Left colon (tissue), 2 donors: ENCODE measurements at places on chromosomes 3 and 15.
A peak's percentile ranks its signal among the peaks of the same experiment; 100 is the strongest.

- peak; percentile 29 for DNase-seq
Observed at GRCh38 chr15:32718821-32719716, 1.3 kb downstream of the GREM1 start.

GRCh38 chr15:89912674-89913396 lies at the start of gene ARPIN:
Gene ARPIN, minus strand, starts transcription at chr15:89912952. Its CDS starts 117 bp downstream, at chr15:89912835.
- DNase-seq: peak; percentile 76

DNA sequence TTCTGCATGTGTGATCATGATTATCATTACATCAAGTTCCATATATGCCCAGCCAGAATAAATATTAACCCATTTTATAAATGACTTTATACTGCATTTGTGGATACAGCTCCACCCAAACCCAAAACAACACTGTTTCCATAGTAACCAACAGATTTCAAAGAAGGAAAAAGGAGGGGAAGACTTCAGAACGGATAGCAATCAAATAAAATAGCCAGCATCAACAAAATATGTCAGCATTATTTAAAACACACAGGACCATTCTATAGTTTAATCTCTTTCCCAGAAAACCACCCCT lies 114.4 kb downstream of the FOXP1 start:
- DNase-seq: no peak

DNA sequence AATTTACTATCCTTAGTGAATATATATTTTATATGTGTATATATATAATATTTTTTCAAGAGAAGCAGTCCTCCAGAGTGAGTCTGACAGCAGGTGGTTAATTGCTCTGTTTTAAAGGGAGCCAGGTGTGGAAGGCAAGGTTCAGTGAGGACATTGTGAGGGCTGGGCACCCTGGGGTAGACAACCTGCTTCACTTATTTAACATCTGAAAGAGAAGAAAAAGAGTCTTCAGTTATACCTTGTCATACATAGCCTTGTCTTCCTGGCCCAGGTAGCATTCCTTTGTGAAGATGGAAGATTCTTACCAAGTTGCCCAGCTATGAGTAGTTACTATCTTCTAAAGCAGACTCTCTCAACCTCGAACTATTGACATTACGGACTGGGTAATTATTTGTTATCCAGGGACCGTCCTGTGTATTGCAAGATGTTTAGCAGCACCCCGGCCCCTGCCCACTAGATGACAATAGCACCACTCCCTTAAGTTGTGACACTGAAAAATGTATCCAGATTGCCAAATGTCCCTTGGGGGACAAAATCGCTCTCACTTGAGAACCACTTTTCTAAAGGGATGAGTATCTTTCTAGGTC lies 336.0 kb upstream of the TRIM42 start:
- no peak for DNase-seq
